ENCODE measurements at places on chromosomes 7 and 10. TPM values are rescaled to one million over a fixed set of nuclear protein-coding genes. Genes with fewer than 3 reads are reported as not detected.

DNA sequence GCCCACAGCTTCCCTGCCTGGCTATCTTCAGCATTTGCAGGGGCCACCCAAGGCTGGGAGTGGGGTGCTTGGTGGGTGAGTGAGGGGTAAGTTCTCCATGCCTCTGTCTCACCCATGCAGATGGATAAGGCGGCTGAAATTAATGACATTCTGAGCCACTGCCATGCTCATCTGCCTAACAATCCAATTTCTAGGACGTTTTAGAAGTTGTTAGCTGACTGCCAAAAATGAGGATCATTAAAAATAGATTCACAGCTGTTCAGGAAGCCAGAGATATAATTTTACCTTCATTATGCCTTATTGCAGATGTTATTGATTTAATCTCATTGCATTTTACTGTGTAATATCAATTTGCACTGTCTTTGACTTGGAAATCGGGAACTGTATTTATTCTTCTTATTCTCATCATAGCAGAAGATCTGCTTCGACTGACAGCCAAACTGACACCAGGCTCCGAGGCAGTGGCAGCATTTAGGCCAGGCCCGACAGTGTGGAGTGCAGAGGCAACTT, 334.4 kb upstream of the NPVF start:
- no peak for DNase-seq

DNA sequence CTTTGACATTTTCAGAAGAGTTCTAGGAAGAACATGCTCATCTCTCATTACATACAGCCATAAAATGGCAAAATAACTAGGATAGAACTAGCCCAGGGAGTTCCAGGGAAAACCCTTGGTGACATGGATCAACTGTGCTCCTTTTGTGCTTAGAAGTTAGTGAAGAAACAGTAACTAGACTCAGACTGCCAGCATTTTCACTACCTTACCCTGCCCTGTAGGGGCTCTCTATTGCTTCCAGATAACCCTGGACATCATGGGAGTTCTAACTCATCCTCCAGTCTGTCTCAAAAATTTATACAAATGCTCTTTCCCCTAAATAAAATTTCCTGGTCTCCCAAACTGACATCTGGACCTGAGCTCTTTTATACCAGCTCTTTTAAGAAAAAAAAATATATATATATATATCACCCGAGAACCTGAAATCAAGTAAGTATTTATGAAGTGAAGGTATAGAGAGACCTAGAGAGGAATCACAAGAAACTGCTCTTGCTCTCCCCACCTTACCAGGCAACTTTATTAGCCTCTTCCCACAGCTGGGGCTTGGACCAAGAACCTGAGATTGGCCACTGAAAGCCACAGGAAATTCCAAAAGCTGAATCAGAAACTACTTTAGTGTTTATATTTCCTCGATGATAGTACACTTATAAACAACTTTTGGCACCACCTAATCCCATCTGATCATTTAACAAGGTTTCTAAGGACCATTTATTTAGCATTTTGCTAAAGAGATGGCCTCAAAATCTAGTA, 101.4 kb downstream of the RELN start:
- DNase-seq = no peak

GRCh38 chr10:55183993-55184392, 383.0 kb upstream of the PCDH15 start:
- no peak for DNase-seq

Gene LRRC18
- not detected for total RNA-seq

GRCh38 chr7:2611401-2611800, 20.4 kb upstream of the TTYH3 start:
- DNase-seq = no peak

- no peak for DNase-seq
Measured at GRCh38 chr7:41916450-41916927, 213.6 kb upstream of the INHBA start.

Gene RASA4
- total RNA-seq = 14.7 TPM

Gene PRPS1L1
- not detected for total RNA-seq

DNA sequence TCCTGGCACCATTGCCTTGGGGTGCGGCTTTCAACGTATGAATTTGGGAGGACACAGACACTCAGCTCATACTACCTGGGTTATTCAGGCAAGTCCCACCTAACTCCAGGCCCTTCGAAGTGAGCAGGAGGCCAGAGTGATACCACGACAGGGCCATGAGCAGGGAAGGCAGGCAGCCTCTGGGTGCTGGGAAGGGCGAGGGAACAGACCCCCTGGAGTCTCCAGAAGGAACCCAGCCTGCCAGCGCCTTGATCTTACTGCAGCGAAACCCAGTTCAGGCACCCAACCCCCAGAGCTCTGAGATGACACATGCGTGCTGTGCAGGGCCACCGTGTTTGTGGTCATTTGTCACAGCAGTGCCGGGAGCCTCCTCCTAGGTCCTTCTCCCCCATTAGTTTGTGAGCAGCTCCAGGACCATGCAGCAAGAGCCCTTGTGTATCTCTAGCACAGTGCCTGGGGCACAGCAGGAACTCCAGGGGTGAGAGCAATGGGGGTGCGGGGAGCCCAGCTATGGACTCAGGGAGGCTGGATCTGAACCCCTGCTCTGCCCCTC, 7.7 kb upstream of the INSIG1 start:
- DNase-seq = no peak

- no peak for DNase-seq
Measured at GRCh38 chr10:35848412-35848811, 206.3 kb upstream of the FZD8 start.

Gene SEC31B
- 8.8 TPM for total RNA-seq

DNA sequence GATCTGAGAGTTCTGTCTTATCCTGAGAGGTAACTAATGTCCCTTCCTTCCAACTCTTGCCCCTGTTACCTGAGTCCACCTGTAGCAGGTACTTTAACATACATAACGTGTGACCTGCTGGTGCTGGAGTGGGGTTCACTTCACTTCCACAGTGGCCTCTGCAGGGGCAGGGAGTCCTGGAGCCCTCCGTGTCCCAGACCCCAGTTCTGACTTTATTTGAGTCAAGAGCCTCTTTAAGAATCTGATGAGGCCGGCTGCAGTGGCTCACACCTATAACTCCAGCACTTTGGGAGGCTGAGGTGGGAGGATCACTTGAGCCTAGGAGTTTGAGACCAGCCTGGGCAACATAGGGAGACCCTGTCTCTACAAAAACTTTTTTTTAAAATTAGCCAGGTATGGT, 117.0 kb upstream of the RET start:
- peak; percentile 4 for DNase-seq

Gene KLHL7
- 150 TPM for total RNA-seq

DNA sequence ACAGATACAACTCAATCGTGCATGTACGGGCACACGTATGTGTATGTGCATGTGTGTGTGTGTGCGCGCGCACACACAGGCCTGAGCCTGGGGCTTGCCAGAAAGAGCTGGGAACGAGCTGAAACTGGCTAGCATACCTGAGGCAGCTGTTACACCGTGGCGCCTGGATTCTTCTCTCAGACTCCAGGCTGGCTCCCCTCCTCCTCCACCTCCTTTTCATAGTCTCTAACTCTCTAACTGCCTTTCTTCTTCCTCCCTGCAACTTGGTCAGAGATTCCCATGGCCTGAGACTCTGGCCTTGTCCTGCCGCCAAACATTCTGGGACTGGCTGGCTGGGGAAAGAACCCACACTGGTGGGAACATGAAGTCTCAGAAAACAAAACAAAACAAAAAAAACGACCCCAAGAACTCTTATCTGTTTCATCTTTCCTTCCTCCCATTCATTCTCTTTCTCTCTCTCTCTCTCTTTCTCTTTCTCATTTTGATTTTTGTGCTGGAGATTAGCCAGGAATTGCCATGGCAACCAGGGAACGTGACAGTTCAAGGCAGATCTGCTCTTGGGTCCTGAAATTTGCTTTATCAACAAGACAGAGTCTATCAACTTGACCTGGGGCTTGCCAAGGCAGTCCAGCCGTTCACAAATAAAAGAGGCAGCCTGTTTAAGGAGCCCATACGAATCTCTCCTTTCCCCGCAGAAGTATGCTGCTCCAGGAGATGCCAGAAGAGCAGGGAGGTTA, 76.8 kb upstream of the SEM1 start:
- DNase-seq = peak; percentile 19

Gene SEMA4G
- total RNA-seq = 0.52 TPM

- no peak for DNase-seq
Measured at GRCh38 chr7:53119514-53119941, 84.1 kb downstream of the POM121L12 start.

Gene ANLN
- 2.1 TPM for total RNA-seq

GRCh38 chr10:60135020-60135419, 228.7 kb upstream of the CCDC6 start:
- no peak for DNase-seq

DNA sequence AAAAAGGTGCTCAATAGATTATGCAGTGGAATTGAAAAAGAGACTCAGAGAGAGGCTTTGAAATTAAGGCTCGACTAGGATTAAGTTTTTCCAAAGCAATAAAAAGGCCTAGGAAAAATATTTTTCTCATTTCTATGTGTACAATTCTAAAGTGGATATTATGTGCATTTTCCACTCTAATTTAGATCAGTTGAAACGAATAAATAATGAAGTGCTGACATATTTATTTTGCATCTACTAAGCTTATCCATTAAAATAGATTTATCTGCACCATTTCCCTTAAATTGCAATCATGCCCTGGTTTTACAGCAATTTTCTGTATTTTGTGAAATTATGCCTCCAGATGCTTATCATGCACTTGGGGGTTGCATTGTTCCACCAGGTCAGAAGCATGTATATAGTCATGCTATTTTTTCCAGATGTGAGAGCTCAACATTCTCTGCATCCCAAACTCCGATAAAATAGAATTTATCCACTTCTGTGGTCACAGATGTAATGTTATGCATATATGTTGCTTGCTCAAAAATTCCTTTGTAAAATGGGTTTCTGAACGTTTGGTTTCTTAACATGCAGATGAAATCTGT, 18.3 kb downstream of the FIGNL1 start:
- DNase-seq = no peak

Gene GBX1
- 1.9 TPM for total RNA-seq

DNA sequence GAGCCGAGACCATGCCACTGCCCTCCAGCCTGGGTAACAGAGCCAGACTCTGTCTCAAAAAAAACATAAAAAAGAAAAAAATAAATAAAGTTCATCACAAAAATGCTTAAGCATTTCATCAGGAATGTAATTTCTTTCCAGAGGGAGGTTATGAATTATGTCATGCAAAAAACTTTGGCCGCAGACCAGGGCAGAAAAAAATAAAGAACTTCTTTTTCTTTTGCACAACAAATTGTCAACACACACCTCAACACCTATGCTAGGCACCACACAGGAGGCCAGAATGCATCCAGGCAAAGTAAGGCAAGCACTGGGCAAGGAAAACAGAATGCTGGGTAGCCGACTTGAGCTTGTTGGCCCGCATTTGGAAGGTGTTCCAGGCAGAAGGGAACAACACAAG, 3.9 kb downstream of the C10orf62 start:
- no peak for DNase-seq

DNA sequence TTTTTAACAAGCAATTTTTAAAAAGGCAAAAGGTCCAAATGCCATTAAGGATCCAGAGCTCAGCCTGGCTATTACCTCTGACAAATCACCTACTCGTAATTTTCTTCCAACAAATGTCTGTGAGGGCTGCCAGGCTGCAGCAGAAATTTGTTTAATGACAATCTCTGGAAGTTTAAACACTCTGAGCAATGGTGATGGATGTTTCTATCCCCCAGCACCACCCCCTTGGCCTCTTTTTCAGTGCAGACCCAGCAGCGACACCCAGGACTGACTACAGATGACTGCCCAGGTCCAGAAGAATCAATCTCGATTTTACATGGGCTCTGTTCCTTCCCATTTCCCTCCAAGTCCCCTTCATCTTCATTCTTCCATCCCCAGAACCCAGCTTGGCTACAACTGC, 201.4 kb upstream of the AOAH start:
- no peak for DNase-seq

Gene OPALIN
- total RNA-seq = not detected

Gene GNAT3
- not detected for total RNA-seq

Gene HBP1
- total RNA-seq = 56.9 TPM

Gene BLNK
- total RNA-seq = 1.4 TPM

- DNase-seq = no peak
Measured at GRCh38 chr7:147903536-147904218, 686.9 kb upstream of the C7orf33 start.

GRCh38 chr10:31745612-31746376, 182.8 kb downstream of the ARHGAP12 start:
- no peak for DNase-seq

DNA sequence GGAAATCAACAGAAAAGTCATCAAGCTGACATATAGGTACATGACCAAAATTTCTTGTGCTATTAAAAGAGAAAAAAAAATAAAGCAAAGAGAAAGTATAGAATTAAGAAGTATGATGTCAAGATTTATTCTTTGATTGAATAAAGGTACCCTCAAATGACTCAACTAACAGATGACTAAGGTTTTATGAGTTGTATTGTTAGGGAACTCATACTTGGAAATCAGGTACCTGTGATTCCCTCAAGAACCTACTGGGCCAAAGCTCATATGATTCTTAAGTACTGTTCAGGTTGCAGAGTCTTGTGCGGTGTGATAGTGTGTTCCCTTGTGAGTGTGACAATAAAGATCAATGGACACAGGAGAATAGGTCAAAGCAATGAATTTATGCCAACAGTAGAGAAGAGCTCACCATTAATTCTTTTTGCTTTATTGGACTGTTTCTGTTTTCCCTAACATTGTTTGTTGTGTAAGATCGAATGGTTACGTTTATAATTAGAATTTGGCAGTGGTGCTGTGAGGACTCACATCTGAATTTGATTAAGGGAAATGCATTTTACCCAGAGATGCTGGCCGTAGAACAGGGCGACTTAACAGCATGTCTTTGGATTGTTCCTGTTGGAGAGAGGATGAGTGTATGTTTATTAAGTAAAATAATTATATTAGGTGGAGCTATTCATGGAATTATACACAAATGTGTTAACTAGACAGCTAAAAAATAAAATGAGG, 293.2 kb upstream of the SEMA3D start:
- no peak for DNase-seq

GRCh38 chr7:7630626-7631329, 9.8 kb upstream of the UMAD1 start:
- DNase-seq = no peak

Gene EPHB6
- total RNA-seq = 4.4 TPM

DNA sequence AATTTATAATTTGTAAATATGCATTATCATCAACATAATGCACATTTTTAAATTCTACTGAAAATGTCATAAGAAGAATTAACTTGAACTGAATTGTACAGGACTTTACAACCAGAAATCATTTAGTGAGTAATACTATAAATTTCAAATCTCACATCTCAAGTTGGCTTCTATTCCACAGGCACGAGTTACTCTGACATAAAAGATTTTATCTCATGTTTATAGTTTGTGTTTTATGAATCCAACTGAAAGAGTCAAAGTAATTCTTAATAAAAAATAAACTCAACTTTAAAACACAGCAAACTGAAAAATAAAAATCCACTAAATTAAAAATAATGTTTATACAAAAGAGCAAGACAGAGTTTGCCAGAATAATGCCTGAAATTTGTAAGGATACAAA, 129.2 kb downstream of the CD36 start:
- no peak for DNase-seq

DNA sequence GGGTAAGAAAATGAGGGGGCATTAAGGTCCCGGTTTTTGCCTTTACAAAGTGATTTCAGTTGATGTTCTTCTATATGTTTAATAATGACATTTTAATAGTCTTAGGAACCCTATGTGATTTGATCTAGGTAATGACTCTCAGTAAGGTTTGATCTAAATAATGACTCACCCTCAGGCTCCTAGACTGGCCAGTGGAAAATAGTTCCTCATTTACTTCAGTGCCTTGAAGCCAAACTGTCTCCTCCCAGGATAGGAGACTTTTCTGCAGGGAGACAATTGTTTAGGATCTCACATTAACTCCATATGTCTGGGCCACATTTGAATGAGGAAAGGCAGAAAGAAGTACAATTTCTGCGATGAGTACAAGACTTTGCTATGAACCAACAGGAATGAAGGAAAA, 1331.9 kb downstream of the XPNPEP1 start:
- no peak for DNase-seq

- DNase-seq = no peak
Measured at GRCh38 chr10:102394801-102395399, 605 bp upstream of the NFKB2 start.
